Right ventricle myocardium inferior (tissue), 1 donor: ENCODE measurements at places on chromosomes 16 and 17. TPM values are rescaled to one million over a fixed set of nuclear protein-coding genes. Genes with fewer than 3 reads are reported as not detected.

KCNH6 gene
- total RNA-seq: not detected

KRT24 gene
- not detected for total RNA-seq

RGS11 gene
- 15.4 TPM for total RNA-seq

STAT5A gene
- 14.6 TPM for total RNA-seq

SMARCE1 gene
- total RNA-seq: 56.9 TPM

SLC12A3 gene
- total RNA-seq: not detected

NUP85 gene
- total RNA-seq: 28.7 TPM

SEZ6L2 gene
- 0.43 TPM for total RNA-seq

TBX21 gene
- total RNA-seq: 0.27 TPM
